ENCODE measurements at places on chromosomes 2 and 18.

GRCh38 chr2:38192976-38193375, 117.0 kb upstream of the CYP1B1 start:
- no peak for DNase-seq

GRCh38 chr2:74944987-74945787, 13.3 kb upstream of the POLE4 start:
- DNase-seq = no peak

DNA sequence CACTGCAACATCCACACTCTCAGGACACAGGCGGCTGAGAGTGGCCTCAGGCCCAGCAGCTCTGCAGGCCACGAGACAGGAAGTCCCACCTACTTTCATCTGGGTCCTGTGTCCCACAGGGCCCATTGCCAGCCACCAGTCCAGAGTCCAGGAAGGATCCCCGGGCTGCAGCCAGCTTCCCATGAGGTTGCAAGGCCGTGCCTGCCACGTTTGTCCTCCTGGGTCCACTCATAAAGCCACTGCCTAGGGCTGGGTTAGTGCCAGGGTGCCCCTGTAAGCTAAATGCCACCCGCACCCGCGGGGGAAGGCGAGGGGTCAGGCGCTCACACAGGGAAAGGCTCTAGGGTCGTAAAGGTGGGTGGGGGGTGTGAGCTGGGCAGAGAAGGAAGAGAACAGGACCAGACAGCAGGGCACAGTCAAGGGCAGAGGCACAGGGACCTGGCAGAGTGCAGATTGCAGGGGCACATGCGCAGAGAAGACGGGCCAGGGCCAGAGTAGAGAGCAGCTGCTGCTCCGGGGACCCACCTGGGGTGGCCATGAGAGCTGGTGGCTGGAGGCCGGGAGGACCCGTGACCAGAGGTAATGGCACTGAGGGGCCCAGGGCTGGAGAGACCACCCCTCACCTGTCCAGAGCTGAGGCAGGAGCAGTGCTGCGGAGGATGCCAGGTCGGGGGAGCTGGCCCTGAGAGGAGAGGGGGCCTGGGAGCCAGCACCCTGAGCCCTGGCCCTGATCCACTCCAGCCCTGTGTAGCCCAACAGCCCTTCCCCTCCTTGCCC, 8.0 kb downstream of the AGXT start:
- peak; percentile 84 for DNase-seq

DNA sequence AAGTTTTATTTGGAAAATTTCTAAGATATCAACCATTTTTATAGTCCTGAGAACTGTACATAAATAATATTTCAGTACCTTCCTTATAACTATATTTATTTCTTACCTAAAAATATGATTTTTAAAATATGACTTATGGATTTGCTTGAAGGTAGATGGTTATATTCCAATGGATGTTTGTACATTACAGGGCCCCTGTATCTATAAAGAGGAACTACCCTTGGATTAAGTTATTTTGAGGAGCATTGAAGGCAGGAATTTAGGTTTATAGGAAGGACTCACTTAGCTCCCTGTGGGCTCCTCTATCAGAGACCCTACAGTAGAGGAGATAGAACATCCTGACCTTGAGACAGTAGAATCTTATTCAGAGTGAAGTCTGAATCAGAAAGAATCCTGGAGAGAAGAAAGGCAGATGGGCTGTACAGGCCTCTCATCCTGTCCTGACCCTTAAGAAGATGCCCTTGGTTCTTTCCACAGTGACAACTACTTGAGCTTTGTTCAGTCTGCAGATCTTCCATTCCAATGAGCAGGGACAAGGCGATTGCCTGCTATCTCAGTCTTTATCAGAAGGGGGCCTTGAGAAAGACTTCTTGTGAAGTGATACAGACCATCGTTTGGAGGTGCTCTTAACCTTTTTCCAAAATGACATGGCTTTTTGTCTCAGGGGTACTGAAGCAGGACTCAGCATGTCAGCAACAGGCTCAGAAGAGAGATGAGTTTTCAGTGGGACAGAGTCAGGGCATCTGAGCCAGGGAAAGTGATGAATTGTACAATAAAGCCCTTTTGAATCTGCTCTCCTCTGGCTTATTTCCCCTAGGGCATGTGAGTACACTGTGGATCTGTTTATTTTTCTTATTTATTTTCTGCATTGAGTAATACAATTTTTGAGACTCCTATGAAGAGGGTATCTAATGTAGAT, 20.9 kb downstream of the OXER1 start:
- DNase-seq = no peak

DNA sequence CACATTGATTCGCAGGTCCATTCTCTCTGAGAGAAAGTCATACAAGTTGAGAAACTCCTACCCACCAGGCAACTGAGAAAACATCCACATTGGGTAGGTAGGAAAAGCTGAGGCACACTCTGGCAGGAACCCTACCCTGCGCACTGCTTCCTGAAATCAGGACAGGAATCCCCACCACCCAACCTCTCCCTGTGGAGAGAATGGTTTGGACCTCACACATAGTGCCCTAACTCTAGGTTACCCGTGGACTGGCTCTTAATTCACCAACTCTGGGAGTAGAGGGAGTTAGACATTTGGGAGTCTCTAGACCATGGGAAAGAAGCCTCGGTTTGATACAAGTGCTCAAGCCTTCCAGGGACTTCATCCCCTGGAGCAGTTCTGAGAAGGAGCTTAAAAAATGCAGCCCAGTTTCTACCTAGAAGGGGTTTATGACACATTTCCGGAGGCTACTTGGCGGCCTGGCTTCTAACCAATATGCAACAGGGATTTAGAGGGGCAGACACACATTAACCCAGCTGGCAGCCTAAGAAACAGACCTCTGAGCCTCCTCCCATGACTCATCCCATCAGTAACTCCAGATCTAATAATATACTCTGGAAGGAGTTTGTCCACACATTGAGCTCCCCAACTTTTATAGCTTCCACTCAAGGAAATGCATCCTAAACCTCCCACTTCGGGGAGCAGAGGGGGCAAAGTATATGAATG, 136.7 kb downstream of the EML6 start:
- no peak for DNase-seq

DNA sequence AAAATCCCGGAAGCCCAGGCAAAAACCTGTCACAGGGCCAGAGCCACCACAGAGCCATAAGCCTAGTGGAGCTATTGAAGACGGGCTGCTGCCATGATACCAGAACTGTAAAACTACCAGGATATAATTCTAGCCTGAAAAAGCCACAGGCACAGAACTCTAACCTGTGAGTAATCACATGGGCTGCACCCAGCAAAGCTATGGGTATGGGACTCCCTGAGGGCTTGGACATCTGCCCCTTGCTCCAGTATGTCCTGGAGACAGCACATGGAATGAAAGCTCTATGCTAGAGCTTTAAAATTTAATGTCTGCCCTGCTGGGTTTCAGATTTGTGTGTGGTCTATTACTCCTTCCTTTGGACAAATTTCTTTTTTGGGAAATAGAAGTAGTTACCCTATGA, 2183.6 kb upstream of the CELF4 start:
- no peak for DNase-seq

DNA sequence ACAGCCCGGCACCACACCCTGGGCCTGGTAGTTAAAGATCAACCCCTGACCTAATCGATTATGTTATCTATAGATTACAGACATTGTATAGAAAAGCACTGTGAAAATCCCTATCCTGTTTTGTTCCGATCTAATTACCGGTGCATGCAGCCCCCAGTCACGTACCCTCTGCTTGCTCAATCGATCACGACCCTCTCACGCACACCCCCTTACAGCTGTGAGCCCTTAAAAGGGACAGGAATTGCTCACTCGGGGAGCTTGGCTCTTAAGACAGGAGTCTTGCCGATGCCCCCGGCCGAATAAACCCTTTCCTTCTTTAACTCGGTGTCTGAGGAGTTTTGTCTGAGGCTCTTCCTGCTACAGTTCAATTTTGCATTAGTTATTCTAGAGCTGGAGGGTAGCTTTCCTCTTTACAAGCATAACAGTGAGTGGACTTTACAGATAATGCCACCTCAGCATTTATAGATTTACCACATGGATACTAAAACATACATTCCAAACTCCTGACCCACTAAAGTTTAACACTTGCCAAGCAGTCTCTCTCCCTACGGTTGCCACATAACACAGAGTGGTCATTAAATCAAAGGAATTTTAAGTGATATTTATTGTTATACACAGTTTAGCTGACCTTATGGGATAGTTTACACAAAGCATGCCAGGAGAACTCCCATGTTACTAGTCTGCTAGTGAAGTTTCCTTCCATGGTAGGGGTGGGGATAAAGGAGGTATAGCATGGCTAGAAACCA, 101.0 kb downstream of the EVA1A start:
- DNase-seq = no peak

- peak; percentile 91 for DNase-seq
These were observed 97.8 kb downstream of the B3GNT2 start for GRCh38 chr2:62293490-62294271.

DNA sequence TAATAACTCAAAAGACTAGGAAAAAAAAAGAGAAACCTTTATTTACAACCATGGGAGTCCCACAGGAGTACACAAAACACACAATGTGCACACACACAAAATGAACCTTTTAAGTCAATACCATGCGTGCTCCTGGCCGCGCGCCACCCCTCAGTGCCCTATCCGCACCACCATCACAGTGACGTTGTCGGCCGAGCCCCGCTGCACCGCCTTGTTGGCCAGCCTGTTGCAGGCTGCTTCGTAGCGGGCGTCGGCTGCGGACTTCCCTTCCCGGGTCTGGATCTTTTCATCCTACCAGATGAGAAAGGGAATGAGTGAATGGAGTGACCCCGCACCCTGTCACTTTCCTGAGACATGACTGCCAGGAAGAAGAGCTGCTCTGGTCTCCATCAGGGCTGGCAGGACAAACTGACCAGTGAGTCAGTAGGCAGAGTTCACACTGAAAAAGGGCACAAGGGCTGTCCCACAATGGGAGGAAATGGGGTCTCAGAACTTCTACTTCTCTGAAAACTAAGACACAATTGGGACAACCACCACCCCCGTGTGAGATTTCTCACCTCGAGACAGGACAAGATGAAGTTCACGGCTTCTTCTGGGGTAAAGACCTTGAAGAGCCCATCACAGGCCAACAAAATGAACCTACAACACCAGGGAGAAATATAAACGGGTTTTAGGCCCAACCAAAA, 11.8 kb downstream of the ERFE start:
- DNase-seq = no peak

All from left colon (tissue), 2 donors.